ENCODE measurements at places on chromosomes 5 and 9.

DNA sequence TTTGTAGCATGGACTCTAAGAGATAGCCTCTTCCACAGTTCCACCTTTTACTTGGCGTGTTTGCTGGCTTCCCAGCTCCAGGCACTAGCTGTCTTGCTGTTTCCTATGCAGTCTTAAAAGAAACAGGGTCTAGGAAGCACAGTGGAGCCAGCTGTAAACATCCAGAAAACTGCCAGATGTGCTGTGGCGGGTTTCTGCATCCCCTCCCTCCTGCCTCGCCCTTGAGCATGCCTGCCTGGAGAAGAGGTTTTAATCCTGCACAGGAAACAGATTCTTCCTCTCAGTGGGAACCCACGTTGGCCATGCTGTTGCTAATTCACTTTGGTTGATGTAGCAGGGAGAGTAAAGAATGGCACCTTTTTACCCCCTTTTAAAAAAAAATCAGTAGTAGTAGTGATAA is 121.3 kb downstream of the RPS23 start:
- no peak for DNase-seq

GRCh38 chr5:180439911-180440769 is 54.0 kb upstream of the CNOT6 start:
- no peak for DNase-seq

DNA sequence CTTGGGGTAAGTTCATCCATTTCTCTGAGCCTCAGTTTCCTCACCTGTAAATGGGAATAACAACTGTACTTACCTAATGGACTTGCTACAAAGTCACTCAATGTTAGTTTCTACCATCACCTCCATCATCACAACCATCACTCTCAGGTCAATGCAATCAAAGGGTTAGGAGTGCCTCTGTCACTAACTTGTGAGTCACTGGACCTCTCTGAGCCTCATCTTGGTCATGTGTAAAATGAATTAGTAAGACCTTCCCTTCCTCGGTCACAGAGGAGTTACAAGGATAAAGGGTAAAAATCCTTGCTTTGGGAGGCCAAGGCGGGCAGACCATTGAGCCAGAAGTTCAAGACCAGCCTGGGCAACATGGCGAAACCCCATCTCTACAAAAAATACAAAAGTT is 12.8 kb downstream of the FABP6 start:
- peak; percentile 3 for DNase-seq

DNA sequence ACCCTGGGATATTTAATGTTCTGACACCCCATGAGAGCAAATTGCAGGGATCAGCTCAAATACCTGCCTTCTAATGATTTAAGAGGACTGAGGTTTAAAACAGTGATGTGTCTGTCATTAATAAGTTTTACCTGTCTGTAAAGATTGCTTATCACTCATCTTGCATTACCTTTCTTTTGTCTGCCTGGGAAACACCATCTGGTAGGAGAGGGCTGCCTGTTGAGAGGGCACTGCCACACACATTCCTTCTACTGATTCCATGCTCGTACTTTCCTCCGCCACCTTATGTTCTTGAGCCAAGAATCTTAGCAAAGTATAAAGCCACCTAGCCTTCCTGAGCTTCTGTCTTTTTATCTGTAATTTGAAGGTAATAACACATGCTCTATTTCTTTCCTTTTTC is 118.6 kb downstream of the KCTD16 start:
- no peak for DNase-seq

DNA sequence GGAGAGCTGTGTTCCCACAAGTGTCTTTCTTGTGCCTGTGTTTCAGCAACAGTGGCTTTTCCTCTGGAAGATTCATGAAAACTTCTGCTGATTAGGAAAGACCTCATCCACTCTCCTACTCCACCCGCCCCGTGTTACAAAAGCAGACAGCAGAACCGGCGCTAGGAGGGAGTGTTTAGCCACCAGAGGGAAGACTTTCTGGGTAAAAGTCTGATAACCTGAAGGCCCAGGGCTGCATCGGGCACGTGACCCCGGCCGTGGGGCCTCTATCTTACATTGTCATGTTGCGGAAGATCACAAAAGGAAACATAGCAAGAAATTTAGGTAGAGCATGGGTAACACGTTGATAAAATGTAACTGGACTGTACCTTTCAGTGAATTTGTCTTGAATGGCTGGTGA is 32.0 kb upstream of the DMRT2 start:
- peak; percentile 39 for DNase-seq

- no peak for DNase-seq
Measured at GRCh38 chr5:102528600-102528999, 29.8 kb upstream of the SLCO6A1 start.
